ENCODE measurements at places on chromosomes 6 and 20. TPM values are rescaled to one million over a fixed set of nuclear protein-coding genes. Genes with fewer than 3 reads are reported as not detected.

Gene MAP3K5
- total RNA-seq = 10.4 TPM

Gene CD40
- 7.3 TPM for total RNA-seq

Gene OR2W1
- total RNA-seq = not detected

Gene RGS17
- total RNA-seq = 0.70 TPM

Gene UBD
- total RNA-seq = not detected

Gene HLA-DOB
- total RNA-seq = 4.3 TPM

Gene ANGPT4
- total RNA-seq = not detected

Gene CDSN
- 1.0 TPM for total RNA-seq

Gene PTGIS
- total RNA-seq = 30.3 TPM

Gene TM9SF4
- total RNA-seq = 58.4 TPM

Gene PHACTR3
- 0.50 TPM for total RNA-seq

Gene SOX4
- 32.8 TPM for total RNA-seq

Gene IL17A
- total RNA-seq = not detected

Gene NRM
- total RNA-seq = 38.3 TPM

Data from PC-9 (cell line).